ENCODE measurements at places on chromosomes 12 and 14. TPM values are rescaled to one million over a fixed set of nuclear protein-coding genes. Genes with fewer than 3 reads are reported as not detected.

FGF6 gene
- total RNA-seq = not detected

FAIM2 gene
- total RNA-seq = 0.42 TPM

LRRIQ1 gene
- 0.39 TPM for total RNA-seq

GLS2 gene
- total RNA-seq = 17.0 TPM
